ENCODE measurements at places on chromosomes 4 and X.
A peak's percentile ranks its signal among the peaks of the same experiment; 100 is the strongest.

- no peak for DNase-seq
Observed at GRCh38 chr4:126727461-126727860, 905.3 kb upstream of the INTU start.

DNA sequence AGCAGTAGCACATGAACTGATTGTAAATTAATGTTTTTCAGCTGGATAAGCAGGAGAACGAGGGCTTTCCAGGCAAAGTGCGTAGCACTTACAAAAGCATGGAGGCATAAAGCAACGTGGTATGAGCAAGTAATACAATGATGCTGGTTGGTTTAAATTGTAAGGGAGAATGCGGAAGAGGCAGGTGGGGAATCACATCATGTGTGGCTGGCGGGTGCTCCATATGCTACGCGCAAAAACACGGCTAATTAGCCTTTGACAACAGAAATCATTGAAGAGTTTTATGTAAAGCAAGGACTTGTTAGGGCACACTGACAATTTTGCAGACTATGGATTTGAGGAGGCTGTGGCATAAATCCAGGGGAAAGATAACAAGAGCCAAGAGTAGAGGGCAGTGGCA lies 14.6 kb downstream of the SYTL4 start:
- no peak for DNase-seq

- DNase-seq, result no peak
Observed at GRCh38 chrX:4397471-4397870, 684.0 kb upstream of the PRKX start.

DNA sequence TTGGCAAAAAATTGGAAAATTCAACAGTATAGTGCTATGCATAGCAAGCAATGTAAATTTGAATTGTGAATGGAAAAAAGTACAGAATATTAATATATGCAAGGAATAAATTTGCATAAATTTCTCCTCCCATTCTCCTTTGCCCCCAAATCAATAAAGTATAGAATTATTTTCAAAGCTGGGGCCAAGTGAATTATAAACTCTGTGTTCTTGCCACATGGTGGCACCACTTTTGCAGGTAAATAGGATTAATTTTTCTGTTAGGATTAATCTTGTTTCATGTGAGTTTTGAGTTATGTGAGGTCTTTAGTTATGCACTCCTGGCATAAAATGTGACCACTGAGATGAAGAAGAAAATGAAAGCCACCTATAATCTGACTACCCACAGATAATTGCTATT lies 19.9 kb downstream of the COPS4 start:
- no peak for DNase-seq

DNA sequence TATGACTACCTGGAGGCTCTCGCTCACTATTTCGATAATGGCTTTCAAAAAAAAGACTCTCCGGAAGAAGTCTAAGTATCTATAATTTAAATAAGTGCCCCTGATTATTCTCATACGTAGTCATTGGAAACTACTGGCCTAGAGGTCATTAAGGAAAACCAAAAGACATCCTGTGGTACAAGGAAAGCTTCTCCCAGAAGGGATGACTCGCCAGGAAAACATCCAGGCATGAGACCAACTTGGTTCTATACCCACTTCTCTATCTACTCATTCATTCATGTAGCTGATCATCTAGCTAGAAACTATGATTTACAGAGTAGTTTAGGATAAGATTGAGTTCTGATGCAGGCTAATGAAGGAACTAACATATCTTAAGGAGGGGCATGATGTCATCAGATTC lies 37.7 kb downstream of the SOX3 start:
- DNase-seq, result no peak

DNA sequence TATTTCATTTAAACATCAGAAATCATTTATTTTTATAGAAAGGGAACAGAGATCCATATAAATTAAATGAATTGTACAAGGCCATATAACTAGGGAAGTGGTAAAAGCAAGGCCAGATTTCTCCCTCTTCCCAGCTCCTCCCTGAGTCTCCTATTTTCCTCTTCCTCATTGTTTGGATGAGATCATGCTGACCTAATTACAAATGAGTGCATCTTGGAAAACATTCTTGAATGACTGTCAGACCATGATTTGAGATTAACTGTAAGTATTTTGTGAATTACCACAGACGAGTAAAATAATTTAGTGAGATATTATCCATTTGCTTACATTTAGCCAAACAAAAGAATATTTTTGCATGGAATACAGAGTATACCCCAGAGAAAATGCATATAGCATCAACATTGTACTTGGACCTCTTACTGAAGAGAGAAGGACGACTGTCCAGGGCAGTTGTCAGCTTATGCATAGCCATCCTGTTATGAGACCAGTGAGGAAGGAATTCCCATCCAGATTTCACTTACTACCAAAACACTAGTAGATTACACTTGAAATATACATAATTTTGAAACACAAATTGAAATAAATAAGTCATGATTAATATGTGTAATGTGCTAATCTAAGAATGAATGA lies 47.3 kb downstream of the SLAIN2 start:
- DNase-seq, result no peak

GRCh38 chrX:15864629-15865028 lies 10.0 kb upstream of the AP1S2 start:
- no peak for DNase-seq

DNA sequence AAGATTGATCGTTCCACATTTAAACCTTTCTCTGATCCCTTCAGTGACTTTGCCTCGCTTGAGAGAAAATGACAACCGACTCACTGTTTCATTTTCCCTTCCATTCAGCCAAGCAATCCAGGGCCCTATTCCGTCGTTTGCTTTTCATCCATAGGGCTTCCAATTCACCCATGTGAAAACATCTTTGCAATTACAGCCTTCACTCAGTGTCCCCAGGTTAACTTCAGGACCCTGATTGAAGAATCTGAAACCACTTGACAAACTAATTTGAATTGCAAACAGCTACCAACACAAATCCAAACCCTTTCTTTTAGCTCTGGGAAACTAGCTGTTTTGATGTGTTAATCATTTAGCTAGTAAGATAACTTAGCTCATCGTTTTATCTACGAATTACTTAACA lies 120.2 kb upstream of the FAM9C start:
- DNase-seq, result no peak

DNA sequence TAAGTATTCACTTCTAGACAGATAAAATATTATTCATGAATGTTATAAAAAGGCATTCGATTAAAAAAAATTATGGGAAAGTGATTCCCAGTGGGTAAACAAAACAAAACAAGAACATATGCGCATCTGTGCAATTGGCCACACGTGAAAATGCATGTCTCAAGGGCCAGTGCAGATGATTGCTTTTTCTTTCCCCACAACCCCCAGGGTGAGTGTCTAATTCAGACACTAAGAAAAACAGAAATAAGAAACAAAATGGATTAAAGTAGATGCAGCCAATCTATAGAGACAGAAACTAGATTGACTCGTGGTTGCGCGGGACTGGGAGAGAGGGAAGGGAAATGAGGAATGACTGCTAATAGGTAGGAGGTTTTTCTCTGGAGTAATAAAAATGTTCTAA lies 49.5 kb downstream of the GPM6A start:
- DNase-seq, result no peak

- DNase-seq, result no peak
Observed at GRCh38 chrX:118062048-118062789, 54.4 kb downstream of the KLHL13 start.

GRCh38 chrX:725971-726370 lies 95.4 kb downstream of the SHOX start:
- no peak for DNase-seq

- DNase-seq, result no peak
Observed at GRCh38 chr4:87985097-87985886, 9.8 kb downstream of the SPP1 start.

DNA sequence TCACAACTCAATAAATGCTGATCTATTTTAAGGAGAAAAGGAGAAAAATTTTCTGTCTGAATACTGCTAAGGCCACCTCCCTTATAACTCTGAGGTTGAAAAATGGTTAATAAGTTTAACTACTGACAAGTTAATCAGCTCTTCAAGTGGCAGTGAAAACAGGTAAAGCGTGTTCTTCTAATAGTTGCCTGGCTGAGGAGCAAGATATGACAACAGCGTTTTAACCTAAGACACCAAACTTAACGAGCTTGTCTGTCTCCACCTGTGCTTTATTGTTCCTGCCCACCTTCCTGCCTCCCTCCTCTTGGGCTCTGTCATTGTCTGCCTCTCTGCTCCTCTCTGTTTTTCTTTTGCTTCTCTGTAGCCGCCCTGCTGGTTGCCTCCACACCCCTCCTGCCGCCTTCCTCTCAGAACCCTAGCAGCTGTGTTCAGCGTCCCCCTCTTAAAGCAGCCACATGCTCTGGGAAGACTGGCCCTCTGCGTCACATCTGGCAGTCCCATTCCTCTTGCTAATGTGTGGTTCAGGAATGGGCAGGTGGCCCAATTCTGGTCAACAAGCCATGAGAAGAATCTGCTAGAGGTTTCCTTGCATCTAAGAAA lies 4.3 kb upstream of the TSPAN5 start:
- DNase-seq, result peak; percentile 25

GRCh38 chr4:141768954-141769353 lies 132.6 kb downstream of the IL15 start:
- DNase-seq, result no peak

DNA sequence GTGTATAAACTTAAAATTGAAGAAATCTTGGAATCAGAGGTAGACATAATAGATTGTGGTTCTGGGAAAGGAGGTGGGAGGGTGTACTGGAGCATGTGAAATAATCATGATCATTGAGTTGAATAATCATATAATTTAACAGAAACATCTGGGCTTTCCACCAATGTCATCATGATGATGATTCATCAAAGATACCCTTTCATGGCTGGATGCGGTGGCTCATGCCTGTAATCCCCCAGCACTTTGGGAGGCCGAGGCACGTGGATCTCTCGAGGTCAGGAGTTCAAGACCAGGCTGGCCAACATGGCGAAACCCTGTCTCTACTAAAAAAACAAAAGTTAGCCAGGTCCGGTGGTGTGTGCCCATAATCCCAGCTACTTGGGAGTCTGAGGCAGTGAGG lies 6.7 kb upstream of the RUFY3 start:
- DNase-seq, result no peak

- no peak for DNase-seq
Observed at GRCh38 chr4:172061204-172061603, 248.0 kb downstream of the GALNTL6 start.

- no peak for DNase-seq
Observed at GRCh38 chr4:24975510-24975909, 55.2 kb downstream of the LGI2 start.

DNA sequence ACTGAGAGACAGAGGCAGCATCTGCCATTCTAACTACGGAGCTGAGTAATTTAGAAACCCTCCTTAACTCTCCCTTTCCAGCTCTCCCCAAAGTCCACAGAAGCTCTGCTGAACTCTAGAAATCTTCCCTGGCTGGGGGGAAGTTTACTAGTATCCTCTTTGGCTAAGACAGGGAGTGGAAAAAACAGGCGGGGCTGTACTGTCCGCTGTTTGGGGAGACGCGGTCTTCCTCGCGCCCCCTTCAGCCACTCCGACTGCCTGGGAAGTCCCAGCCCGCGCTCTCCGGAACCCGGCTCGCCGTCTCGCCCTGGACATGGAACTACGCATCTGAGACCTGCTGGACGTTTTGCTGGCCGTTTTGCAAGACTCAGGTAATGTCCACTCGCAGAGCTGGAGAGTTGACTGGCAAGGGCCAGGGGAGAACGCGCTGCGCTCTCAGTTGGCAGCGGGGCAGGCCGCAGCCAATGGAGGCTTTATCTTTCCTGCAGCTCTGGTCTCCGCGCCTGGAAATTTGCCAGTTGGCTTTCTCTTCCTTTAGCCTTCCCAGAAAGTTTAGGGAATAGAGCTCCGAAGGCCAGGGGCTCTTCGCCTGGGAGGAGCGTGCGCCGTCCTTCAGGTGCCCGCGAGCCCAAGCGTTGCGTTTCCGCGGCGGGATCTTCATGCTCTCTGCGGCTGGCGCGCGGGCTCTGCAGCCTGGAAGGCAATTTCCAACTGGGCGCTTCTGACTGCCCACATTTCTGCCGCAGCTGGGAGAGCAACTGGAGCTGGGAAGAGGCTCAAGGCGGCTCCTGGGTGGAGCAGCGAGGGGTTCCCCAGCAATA lies 892 bp downstream of the IL1RAPL2 start:
- DNase-seq, result no peak

DNA sequence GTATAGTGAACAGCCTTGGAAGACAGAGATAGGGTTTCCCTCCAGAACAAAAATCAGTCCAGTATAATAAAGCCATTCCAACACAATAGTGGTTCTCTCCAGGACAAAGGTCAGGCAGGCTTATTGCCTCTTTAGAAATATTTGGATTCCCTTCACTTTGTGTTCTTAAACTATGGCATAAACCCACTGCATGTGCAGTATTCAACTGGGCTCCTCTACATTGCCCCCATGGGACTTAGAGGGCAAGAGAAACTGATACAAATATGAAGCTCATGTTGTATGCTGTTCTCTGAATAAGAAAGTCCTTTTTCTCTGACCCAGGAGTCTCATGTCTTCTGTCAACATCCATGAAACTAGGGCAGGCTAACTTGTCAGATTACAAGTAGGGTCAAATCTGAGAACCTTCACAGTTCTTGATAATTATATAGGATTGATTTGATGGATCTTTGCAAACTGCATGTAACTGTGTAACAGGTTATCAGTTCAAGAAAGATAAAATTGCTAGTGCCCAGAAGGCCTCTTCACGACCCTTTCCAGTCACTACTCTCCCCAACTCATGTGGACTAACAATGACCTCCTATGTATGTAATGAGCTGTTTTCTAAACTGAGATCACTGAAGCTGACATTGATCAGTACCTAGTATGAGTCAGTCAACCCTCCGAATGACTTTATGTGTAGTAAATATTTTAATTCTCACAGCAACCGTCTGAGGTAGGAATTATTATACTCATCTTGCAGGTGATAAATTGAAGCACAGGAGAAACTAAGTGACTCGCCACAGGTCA lies 31.9 kb upstream of the FAM9C start:
- DNase-seq, result no peak

- peak; percentile 10 for DNase-seq
Observed at GRCh38 chrX:53682885-53683555, 3.5 kb downstream of the HUWE1 start.

DNA sequence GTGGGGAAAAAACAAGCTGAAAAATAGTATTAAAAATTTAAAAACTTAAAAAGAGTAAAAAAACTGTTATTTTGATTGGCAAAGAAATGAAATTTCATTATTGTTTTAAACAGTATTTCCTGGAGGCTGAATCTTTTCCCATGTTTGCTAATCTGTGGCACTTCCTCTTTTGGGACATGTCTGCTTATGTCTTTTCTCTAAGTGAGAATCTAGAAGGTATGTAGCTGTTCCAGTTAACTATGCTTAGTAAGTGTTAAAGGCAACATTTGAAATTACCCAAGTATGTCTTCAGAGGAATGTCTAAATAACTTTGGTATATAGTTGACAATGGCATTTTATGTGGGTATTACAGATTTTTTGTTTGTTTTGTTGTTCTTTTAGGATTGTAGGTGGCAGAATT lies 81.6 kb upstream of the TBC1D9 start:
- DNase-seq, result no peak

DNA sequence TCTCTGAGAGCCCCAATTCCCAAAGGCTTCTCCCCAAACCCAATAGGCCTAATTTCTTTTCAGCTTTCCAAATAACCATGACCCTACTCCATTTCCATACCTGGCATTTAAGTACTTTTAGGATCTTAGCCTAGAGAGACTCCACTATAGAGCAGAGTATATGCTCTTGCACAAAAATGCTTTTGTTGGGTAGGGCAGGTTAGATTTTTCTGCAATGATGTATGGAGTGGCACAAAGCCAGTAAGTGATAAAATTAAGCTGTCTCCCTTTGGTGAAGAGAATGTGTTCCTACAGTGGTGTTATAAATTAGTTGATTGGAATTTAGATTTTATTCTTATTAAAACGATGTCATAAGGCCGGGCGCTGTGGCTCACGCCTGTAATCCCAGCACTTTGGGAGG lies 124.9 kb downstream of the INPP4B start:
- no peak for DNase-seq
